ENCODE measurements at places on chromosomes 4 and X. TPM values are rescaled to one million over a fixed set of nuclear protein-coding genes. Genes with fewer than 3 reads are reported as not detected.

The UFSP2 gene
- 26.1 TPM for total RNA-seq

The RAB39B gene
- total RNA-seq = 0.56 TPM

The TCEAL7 gene
- 4.8 TPM for total RNA-seq

The FAM53A gene
- 0.49 TPM for total RNA-seq

The TXK gene
- 1.8 TPM for total RNA-seq

The GYPA gene
- not detected for total RNA-seq

The FAM13A gene
- 34.3 TPM for total RNA-seq
